ENCODE measurements at places on chromosomes 4 and X.

- no peak for DNase-seq
Observed at GRCh38 chr4:94507708-94508107, 56.0 kb downstream of the PDLIM5 start.

GRCh38 chr4:61079976-61080375, 120.2 kb upstream of the ADGRL3 start:
- DNase-seq: no peak

DNA sequence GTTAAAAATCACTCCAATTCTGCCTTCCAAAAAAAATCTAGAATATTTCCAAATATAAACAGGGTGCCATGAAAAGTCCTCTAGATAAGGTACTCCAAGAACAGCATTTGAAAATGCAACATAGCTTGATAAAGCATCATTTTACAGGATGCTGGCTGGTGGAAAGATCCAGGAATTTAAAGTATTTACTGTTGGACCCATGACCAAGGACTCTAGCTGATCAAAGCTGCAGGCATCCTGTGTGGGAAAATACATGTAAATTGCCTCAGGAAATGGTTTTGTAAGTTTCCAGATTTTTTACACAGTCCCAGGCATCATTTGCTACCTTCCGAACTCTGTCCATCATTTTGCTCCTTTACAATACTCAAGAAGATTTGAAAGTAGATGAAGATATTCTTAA, 164.4 kb downstream of the GRIA3 start:
- no peak for DNase-seq

DNA sequence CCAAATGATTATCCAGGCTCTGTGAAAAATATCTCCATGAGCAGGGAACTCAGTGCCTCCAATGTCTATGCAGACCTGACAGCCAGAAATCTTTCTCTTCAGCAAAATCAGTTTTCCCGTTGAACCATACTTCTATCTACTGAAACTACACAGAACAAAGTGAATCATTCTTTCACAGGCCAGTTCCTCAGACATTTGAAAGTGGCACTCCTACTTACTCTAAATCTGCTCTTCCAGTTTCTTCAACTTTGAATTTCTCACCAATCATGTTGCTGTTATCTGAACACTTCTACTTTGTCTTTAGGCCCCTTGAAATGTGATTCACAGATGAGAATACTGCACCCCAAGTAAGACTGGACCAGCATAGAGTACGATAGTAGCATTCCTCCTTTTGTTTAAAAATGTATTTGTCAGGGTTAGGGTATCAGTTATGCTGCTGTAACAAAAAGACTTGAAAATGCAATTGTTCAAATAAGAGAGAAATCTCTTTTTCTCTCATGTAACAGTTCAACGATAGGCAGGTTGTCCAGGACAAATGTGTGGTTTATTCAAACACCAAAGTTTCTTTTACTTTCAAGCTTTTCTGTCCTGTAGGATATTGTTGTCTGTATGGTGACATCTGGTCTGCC, 210.6 kb upstream of the KLF3 start:
- no peak for DNase-seq

GRCh38 chrX:72714478-72714916, 391 bp upstream of the PHKA1 start:
- peak; percentile 52 for DNase-seq

DNA sequence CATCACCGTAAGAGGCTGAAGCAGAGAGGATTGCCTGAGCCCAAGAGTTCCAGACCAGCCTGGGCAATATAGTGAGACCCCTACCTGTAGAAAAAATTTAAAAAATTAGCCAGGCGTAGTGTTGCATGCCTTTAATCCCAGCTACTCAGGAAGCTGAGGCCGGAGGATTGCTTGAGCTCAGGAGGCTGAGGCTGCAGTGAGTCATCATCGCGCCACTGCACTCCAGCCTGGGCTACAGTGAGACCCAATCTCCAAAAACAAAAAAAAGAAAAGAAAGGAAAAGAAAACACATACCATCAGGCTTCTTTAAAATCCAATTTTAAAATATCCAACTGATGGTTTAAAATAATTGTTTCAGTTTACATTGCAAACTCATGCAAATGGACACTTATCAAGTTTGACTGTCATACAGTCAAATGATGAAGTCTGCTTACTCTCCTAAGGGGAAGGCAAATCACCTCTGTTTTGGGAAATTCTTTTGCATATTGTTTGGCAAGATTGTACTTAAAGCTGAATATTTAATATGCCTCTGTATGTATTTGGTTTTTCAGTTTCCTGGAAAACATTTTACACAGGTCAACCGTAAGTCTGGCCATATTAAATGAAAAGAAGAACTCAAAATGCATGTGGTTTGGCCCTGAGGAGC, 23.7 kb upstream of the TENM3 start:
- DNase-seq: no peak

- no peak for DNase-seq
Observed at GRCh38 chr4:75673959-75674328, 733 bp upstream of the G3BP2 start.
